ENCODE measurements at places on chromosomes 2 and 18.

DNA sequence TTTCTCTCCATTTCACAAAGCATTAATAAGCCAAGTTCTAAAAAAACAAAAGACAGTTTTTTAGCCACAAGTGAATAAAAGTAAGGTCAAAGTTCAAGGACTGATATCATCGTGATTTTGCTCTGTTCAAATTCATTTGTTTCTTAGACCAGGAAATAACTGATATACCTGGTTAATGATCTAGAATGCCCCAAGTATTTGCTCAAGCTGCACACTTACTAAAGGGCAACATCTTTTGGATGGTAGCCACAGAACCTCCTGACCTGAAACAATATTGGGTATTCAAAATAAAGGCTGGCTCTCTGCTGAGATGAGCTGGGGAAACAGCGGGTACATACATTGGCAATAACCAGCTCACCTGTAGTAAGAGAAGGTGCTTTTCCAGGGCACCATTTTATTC is 314.7 kb upstream of the LYPD1 start:
- DNase-seq: no peak

- DNase-seq: no peak
Measured at GRCh38 chr18:67508146-67508545, 8.4 kb downstream of the DSEL start.

- DNase-seq: no peak
Measured at GRCh38 chr18:497688-498087, 2.8 kb downstream of the COLEC12 start.

GRCh38 chr2:207764096-207764630 is 5.5 kb downstream of the FZD5 start:
- DNase-seq: no peak

DNA sequence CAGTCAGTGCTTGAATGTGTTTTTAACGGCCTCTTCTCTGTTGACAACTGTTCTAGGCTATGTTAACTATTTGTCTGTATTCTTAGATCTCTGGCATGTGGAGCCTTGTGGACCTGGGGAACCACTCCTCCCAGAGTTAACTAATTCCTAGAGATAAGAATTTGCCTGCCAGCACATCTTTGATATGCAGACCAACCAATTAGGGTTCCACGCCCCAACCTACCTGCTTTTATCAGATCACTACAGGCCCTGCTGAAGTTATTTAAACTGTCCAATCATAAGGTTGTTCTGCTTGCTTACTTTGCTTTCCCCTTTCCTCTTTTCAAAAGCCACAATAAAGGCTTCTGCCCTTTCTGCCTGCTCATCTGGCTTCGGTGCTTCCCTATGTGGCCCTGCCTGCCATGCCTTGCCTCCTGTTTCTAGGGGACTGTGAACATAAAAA is 8.5 kb upstream of the CYBRD1 start:
- DNase-seq: no peak

DNA sequence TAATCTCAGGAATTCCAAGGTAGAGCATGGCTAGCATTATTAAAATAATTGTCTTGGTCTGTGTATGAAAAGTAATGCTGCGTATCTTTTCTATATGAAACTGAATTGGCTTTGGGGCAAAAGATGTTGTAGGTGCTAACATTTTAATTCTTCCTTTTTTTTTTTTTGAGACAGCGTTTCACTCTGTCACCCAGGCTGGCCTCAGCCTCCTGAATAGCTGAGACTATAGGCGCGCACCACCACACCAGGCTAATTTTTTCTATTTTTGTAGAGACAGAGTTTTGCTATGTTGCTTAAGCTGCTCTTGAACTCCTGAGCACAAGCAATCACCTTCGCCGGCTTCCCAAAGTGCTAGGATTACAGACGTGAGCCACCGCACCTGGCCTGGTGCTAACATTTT is 172.6 kb upstream of the STON1 start:
- no peak for DNase-seq

DNA sequence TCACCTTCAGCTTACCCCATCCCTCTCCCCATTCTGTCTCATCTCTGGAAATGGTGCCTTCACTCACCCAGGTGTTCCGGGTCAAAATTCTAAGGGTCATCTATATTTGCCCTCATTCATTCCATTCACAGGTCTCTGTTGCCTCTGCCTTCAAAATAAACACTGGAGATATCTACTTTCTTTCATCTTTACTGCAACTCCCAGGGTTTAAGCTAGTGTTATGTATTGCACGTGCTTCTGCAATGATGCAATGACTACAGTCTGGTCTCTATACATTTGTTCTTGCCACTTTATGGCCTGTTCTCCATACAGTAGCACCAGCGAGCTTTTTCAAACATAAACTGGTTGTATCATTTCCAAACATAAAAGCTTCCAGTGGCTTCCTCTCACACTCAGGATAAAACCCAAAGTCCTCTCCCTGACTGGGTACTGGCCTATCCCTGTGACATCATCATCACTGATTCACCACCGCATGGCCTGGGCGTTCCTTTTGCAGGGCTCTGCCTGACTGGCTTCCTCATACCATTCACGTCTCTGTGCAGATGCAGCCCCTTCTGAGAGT is 14.3 kb downstream of the DSG2 start:
- DNase-seq: no peak

DNA sequence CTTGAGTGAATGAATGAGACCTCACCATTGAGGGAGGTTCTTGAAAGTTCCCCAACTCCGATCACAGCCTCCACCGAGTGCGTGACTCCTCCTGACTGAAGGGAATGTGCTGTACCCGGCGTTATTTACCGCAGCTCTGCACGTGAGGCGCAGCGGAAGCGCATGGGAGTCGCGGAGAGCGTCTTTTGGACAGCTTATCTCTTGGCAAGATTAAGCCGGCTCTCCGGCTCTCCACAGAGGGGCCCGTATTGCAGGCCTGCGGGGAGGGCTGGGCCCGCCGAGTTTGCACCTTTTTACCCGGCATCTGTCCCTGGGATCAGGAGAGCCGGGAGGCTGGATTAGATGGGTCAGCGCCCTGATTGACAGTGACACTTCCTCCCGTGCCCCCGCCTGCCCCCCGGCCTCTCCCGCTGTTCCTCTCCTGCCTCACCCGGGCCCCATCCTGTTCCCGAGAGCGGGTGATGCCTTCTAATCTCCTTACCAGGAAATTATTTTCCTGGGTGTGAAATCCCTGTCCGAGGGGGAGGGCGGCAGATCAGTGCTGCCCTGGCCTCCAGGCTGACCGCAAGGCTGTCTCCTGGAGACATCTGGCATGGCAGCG is 176.3 kb downstream of the INHBB start:
- DNase-seq: no peak

GRCh38 chr2:131588152-131588873 is 60.6 kb downstream of the CCDC74A start:
- DNase-seq: no peak

DNA sequence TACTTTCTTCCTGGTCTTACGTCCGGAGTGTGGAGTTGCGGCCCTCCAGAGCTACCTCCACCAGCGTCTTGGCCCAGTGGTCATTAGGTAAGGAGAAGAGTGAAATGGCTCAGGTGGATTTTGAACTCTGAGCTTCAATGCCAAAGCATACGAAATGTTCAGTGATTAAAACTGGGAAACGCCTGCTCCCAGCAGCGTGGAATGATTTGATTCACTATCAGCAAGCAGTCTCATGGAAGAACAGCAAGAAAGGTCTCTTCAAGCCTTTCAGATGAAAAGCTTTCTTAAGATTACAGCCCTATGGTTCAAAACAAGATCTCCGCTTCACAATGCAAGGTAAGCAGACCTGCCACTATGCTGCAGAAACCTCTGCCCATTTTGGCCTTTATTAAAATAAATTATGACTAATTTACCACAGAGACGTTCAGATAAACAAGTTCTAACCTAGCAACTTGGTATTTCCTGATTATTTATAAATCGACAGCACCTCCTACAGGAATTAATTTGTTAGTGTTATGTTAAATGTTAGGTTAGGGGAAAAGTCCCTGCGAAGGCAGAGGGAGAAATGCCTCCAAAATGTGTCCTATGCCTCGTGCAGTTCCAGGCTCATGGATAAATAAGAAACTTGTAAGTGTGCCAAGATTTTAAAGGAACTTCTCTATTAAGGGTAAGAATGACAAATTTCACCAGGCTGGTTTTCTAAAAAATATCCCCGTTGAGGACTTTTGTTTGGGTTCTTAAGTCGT is 10.1 kb downstream of the SP9 start:
- no peak for DNase-seq

GRCh38 chr2:237636578-237636977 is 9.2 kb downstream of the LRRFIP1 start:
- no peak for DNase-seq

GRCh38 chr2:101402630-101403029 is 15.3 kb upstream of the CREG2 start:
- DNase-seq: no peak

DNA sequence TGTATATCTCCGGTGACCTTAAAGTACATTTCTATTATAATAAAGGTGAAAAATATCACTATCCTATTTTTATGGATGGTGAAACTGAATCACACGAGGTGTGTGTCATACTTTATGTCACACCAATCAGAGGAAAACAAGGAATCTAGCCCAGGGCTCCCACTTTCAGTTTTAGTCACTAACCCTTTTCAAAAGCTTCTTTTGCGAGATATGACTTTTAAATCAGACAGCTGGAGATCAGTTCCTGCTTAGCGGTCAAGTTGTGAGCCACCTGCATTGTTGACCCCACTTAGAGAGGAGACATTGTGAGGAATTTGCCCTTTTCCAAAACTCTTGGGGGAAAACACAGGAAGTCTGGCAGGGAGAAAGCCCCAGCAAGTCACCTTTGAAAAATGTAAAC is 70.5 kb downstream of the CPS1 start:
- DNase-seq: no peak

DNA sequence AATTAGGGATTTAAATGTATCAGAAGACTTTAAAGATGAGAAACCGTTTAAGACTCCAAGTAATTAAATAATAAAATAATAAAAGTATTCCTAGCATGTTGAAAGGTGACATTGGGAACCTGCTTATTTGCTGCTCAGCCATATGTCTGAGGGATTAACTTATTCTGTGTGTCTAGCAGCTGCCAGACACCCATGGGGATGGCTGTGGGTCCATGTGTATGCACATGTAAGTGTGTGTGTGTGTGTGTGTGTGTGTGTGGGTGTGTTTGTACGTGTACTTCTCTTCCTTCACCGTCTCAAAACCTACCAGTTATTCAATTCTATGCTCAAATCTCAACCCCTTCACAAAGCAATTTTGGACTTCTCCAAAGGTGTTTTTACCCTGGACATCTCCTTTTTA is 124.5 kb downstream of the SETBP1 start:
- no peak for DNase-seq

DNA sequence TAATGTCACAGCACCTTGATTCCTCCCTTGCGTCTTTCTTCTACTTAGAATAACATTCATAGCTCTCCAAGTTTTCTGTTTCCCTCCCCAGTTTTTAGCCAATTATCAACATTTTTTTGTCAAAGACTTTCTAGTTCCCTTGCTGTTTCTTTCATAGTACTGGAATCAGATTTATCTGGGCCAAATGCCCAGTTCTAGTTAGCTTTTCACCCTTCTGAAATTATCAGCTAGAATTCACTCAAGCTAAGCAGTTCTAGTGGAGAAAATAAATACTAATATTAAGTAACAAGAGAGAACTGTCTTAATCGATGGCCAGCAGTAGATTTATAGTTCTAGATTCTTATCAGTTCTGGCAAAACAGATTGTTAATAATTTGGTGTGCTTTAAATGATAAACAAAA is 36.2 kb downstream of the EFEMP1 start:
- DNase-seq: no peak

GRCh38 chr2:27282892-27283291 is 663 bp downstream of the TRIM54 start:
- no peak for DNase-seq
